ENCODE measurements at places on chromosomes 11 and 22.
A peak's percentile ranks its signal among the peaks of the same experiment; 100 is the strongest.

- peak; percentile 58 for DNase-seq
Observed at GRCh38 chr11:65468874-65469333, 29.9 kb upstream of the MALAT1 start.

DNA sequence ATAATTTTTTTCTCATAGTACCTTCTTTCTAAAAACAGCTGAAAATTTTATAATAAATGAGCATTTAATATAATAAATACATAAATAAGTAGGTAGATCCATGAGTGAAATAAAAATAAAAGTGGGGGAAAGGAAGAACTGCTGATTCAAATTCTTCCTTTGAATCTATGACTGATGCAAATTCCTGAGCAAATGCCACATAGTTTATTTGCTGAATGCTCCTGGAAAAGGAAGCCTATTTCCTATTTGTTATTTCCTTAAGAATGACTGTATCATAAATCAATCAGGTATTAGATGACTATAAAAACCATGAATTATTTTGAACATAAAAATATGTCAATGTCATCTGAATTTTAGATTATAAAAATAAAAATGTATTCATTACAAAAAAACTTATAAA is 16.6 kb downstream of the BTBD10 start:
- DNase-seq: no peak

DNA sequence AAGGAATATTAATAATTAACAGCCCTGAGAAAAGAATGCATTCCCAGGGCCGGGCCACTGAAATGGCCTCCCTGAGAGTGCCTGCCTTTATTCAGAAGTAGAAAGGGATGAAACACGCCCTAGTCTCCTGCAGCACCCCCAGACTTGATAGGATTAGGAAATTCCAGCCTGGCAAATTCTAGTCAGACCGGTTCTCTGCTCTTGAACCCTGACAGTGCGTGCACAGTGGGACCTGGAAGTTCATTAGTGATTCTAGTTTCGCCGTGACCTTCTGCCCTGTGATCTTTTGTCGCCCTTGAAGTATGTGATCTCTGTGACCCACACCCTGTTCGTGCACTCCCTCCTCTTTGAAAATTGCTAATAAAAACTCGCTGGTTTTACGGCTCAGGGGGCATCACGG is 2.1 kb upstream of the GSTP1 start:
- DNase-seq: no peak

DNA sequence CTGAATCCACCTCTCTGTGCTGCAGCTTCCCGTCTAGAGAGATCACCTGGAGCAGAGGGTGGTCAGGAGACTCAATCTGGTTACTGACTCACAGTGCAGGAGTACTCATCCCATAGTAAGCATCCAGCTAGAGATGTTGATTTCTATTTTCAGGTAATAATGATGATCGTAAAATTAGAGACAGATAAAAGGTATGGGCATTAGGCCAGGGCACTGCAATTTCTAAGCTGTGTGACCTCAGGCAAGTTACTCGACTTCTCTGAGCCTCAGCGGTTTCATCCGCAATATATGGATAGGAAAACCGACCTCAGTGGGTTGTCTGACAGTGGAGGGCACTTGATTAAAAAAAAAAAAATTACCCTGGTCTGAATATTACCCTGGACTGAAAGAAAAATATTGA is 13.8 kb upstream of the SAMM50 start:
- no peak for DNase-seq

GRCh38 chr22:31328544-31328960 is 17.6 kb downstream of the PATZ1 start:
- DNase-seq: no peak

DNA sequence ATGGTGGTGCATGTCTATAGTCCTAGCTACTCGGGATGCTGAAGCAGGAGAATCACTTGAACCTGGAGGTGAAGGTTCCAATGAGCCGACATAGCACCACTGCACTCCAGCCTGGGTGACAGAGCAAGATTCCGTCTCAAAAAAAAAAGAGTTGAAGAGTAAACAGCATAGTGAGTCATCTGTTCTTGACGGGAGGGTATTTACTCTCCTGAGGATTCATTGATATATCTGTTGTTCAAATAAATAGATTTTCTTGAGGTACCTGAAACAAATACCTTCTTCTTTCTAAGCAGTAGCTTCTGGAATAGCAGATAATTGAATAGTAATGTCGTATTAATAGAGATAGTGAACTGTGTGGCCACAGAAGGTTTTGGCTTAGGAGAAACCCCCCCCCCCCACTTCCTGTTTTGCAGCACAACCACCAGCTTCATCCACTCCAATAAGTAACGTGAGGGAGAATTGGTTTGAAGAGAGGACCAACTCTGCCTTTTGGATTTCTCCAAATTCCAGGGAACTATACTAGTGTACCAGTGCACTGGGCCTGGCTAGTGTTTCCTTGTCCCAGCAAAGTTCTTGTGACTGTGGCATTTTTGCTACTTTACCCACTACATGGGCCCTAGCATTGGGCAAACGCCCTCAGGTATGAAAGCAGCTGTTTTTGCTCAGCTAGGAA is 90.0 kb downstream of the PRMT3 start:
- no peak for DNase-seq

DNA sequence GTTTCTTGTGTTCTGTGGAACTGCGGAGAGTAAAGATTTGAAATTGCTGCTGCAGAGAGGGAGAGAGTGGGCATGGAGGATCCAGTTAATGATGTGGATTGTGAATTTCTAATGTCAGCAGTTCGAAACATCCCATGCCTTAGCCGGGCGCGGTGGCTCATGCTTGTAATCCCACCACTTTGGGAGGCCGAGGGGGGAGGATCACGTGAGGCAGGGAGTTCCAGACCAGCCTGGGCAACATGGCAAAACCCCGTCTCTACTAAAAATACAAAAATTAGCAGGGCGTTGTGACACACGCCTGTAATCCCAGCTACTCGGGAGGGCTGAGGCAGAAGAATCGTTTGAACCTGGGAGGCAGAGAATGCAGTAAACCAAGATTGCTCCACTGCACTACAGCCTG is 1.1 kb upstream of the CAVIN3 start:
- DNase-seq: no peak

DNA sequence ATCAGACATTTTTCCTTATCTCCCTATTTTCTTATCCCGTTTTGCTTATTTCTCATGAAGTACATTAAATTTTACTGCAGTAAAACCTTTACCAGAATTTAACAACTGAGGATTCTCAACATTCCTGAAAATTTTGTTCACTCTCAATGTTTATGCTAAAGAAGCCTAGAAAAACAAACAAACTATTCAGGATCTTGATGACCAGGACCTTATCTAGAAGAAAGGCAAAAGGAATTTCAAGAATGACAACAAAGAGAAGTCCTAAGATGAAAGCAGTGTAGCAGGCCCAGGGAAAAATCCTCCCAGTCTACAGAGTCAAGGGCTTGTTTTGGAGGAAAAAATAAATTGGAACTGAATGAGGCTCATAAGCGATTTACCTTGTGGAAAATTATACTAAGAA is 283.3 kb upstream of the ARHGAP42 start:
- no peak for DNase-seq

GRCh38 chr11:132126973-132127899 is 756.8 kb downstream of the NTM start:
- no peak for DNase-seq

GRCh38 chr11:68965901-68966853 is 14.6 kb downstream of the MRGPRD start:
- peak; percentile 38 for DNase-seq

- DNase-seq: no peak
Observed at GRCh38 chr11:8288166-8288772, 24.6 kb upstream of the LMO1 start.

DNA sequence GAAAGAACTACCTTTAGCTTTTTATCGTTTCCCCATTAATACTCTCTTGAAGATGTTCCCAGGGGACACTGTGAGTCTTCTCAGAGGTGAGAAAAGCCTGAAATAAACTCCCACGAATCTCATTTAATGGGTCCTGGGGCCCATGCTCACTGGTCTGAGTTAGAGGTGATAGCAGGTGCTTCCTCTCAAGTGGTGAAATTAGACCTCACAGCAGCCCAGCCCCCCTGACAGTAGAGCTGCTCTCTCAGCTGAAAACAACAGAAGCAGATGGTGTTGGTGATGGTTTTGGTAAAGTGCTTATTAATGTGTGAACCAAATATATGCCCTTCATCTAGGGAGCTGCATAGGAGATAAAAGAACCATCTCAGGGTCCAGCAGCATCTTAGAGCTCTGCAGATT is 76.8 kb upstream of the VPREB1 start:
- no peak for DNase-seq

DNA sequence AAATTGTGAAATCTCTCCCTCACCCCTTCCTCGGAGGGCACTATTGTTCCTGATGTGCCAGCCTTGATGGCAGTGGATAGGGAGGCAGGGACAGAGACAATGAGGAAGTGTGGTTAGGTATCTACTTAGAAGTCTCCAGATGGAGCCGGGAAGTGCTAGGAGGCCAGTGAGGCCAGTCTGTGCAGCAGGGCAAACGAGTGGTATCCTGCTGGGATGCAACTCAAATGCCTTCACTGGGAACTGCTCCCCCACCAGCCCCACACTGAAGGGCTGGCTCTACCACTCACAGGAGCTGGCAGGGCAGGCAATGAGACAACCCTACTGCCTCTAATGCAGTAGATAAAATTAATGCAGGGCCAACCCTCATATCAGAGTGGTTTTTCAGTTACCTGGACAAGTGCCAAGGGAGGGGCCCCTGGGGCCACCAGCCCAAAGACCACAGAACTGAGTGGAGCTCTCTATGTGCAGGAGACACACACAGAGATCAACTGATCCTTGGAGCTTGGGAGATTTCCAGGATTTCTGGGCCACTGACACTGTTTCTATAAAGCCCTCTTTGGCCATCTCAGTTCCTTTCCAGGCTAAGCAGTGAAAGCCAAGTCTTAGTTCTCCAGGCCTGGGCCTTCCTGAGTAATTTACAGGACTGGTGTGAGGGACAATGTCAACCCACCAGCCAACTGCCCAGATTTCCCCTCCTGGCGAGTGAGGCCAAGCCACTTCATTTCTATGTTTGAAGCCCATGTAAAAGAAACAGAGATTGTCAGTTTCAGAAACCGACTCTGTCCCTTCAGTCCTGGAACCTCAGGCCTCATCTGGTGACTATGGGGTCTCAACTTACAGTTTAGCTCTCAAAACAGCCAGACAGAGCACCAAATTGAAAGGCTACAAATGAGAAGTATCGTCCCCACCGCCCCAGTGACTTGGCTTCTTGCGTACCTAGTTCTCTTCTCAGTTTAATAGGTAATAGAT is 4.1 kb downstream of the MIF start:
- DNase-seq: no peak

GRCh38 chr11:7032692-7033091 is 12.4 kb downstream of the NLRP14 start:
- no peak for DNase-seq

DNA sequence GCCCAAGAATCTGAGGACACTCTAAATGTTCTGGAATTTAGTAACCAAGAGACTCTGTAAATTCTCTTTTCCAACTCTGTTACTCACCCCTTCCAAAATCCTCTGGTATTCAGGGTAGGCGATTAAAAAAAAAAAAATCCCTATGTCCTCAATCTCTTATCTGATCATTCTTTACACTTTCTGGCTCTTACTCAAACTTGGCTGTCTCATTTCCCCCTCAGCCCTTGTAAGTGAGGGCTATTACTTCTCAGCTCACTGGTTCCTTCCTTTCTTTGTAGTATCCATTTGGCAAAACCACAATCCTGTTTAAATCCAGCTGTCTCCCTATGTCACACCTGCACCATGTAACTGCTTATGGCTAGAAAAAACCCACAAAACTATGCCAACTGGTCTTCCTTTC is 12.7 kb upstream of the MSANTD2 start:
- no peak for DNase-seq

DNA sequence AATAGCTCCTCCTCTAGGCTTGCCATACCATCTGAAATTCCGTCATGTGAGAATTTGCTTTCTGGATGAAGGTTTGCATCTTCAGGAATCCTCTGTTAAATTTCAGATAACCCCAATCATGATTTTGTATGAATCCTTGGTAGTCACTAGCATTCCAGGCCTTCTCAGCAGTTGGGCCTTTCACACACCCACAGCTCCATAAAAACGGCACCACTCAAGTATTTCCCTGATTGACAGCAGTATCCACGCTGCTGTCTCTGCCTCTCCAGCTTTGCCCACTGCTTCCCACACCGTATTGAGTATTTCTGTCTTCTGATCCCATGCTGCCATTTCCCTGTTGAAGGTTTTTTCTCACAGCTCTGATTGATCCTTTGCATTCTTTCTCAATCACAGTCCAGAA is 208.7 kb upstream of the NCAM1 start:
- DNase-seq: no peak

- DNase-seq: no peak
Observed at GRCh38 chr22:27636716-27637508, 164.6 kb downstream of the MN1 start.

- DNase-seq: no peak
Observed at GRCh38 chr22:18905540-18906409, at the start of gene DGCR6. TSS of gene DGCR6 (plus strand) at chr22:18906320. CDS start at chr22:18906375, 55 bp downstream.

GRCh38 chr11:115271643-115272042 is 232.6 kb downstream of the CADM1 start:
- DNase-seq: no peak

DNA sequence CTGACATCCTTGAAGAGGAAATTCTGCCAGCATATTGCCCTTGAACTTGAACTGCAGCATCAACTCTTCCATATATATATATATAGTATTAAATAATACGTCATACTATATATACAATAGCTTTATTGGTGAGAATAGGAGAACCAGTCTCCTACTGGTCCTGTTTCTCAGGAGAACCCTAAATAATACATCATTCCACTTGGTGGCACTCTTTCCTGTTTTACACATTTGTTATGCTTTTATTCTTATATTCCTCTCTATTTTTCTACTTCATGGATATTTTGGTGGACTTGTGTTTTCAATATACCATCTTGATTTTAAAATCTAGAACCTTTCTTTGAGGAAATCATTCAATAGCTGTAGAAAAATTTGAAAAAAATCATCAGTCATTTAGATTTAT is 193.3 kb downstream of the TRPC6 start:
- DNase-seq: no peak

- peak; percentile 49 for DNase-seq
Observed at GRCh38 chr22:38180841-38181452, 683 bp downstream of the PLA2G6 start.

GRCh38 chr22:24501301-24502005 is 6.3 kb downstream of the UPB1 start:
- DNase-seq: no peak

GRCh38 chr11:71336176-71336995 is 84.0 kb upstream of the SHANK2 start:
- no peak for DNase-seq

DNA sequence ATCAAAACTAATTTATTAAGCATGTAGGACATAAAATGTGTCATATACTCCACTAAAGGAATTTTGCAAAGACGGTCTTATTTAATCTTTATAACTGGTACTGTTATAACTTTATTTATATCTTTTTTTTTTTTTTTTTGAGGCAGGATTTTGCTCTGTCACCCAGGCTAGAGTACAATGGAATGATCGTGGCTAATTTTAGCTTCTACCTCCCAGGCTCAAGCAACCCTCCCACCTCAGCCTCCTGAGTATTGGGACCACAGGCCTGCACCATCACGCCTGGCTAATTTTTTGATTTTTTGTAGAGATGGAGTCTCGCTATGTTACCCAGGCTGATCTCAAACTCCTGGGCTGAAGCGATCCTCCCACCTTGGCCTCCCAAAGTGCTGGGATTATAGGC is 31.4 kb upstream of the PCF11 start:
- no peak for DNase-seq

Data from CD4-positive, alpha-beta memory T cell (primary cell).